ENCODE measurements at places on chromosomes 5 and 9.

DNA sequence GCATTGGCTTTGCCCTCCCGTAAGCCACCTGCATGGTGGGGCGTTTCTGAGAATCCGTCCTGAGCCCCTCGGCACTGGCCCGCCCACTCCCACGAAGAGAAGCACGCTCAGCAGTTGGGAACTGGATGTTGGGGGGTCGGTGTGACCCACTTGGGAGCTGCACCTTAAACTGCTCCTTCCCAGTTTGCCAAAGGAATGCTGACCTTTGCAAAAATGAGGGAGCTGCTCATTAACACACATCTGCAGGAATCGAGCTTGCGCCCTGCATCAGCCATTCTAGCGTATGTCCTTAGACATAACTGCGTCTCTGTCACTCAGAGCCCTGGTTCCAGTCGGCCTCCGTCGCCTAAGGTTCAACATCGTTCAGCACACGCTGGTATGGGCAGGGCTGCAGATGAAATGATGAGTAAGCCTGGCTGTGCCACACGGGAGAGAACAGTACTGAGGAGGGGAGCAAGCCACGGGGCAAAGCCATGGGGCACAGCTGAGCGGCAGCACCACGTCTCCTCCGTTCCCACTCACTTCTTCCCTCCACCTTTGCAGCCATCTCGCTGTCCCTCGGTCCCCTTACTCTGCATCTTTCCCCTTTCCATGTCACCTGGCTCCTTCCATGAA is 28.8 kb upstream of the NCS1 start:
- no peak for DNase-seq

- DNase-seq, result no peak
Measured at GRCh38 chr5:76305269-76305668, 97.8 kb upstream of the IQGAP2 start.

DNA sequence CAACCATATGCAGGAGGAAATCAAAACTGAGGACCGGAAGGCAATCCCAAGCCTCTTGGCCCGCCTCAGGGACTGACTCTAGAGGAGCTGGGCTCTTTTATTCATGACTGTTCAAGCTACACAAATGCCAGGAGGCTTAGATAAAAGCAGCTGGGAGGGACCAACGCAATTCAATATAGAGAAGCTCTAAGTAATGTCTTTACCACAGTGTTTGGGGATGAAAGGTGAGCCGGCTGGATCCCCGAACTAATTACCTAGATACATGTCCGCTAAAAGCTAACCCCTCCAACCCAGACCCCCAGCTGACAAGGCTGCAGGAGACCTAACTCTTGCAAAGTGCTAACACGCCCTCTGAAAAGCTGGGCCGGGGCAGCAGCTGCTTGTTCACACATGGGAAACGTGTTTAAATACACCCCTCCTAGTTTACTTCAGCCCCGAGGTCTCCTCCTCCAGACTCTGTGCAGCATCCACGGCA is 67.5 kb downstream of the TLE1 start:
- DNase-seq, result no peak

- peak; percentile 31 for DNase-seq
Measured at GRCh38 chr5:135185481-135186065, 151.5 kb upstream of the PITX1 start.

DNA sequence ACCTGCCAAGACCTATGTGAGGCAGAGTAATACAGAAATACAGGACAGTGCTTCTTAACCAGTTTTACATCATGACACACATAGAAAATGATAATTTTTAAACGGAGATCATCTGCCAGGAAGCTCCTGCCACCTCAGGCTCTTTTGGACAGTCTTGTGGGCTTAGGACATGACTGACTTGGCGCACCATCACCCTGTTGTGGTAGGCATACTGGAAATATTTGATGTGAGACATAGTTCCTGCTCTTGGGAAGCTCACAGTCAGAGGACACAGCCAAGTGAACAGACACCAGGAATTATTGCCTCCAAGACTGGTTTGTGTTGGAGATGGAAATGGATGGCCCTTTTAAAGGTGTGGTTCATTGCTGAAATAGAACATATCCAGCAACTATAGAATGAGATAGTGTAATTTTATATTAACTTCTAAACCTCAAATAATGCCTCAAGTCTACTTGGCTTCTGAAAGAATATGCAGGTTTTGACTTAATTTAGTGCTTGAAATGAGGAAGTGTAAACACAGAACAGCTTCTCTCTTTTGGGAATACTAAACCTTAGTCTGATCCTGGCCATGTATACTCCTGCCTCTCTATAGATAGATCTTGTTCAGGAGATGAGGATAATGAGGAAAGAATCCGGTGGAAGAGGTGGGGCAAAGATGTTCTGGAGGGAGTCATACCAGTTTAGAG is 19.7 kb downstream of the CPEB4 start:
- no peak for DNase-seq

- no peak for DNase-seq
Measured at GRCh38 chr5:116553366-116553765, 21.3 kb downstream of the SEMA6A start.

DNA sequence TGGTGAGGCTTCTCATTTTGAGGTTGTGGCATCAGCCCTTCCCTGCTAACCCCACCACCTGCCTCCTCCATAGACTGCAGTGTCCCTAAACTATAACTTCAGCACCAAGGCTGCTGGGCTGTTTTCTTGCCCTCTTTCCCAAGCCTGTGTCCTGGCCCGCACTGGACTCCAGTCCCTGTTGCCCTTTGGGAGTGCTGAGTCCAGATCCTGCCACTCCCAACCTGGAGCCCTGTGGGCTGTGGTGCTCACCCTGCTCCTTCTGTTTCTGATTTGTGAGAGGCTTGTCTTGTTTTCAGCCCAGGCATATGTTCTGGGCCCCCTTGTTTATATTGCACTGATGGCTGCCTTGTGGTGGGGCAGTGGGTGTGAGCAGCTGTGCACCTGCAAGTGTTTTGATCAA is 39.7 kb upstream of the RNU6ATAC start:
- DNase-seq, result no peak

DNA sequence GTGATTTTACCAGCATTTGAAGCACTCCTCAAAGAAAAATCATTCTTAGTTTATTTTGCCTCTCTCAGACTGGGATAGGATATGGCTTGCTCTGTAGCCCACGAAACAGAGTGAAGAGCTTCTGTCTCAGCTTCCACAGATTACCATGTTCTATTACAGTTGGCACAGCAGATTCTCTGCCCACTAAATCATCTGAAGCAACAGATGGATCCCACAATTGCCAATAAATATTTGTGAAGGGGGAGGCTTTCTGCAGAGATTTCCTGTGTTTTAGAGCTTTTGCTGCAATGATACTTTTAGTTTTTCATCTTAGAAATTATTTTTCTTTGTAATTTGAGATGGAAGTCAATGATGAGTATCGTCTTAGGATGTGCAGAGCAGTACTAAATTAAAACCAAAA is 12.3 kb upstream of the MAP3K1 start:
- no peak for DNase-seq

- DNase-seq, result peak; percentile 50
Measured at GRCh38 chr9:136552117-136552703, 6.4 kb upstream of the NOTCH1 start.

GRCh38 chr9:130030651-130031127 is 12.3 kb downstream of the FNBP1 start:
- DNase-seq, result no peak

- no peak for DNase-seq
Measured at GRCh38 chr9:89664896-89665329, 60.1 kb downstream of the GADD45G start.

DNA sequence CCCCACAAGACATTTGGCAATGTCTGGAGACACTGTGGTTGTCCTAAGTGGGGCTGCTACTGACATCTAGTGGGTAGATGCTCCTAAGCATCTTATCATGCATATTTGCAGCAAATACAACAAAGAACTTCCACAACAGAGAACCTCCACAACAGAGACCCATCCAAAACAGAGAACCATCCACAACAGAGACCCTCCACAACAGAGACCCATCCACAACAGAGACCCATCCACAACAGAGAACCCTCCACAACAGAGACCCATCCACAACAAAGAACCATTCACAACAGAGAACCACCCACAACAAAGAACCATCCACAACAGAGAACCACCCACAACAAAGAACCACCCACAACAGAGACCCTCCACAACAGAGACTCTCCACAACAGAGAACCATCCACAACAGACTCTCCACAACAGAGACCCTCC is 32.8 kb downstream of the ARPC5L start:
- DNase-seq, result peak; percentile 39

DNA sequence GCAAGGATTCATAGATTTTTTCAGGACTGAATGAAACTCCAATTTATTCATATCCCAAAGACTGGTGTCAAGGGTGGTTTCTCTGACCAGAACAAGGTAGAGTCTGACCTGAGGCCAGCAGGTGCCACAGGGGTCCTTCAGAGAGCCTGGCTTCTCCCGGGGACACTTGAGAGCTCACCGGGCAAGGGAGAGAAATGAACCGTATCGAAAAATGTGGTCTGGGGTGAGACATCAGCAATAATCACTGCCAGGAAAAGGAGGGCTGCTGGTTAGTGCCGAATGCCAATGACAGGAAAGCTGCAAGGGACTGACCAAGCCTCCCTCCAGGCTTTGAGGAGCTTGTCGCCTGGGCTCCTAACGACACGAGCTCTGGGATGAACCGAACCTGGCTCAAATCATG is 142.7 kb downstream of the TTLL11 start:
- no peak for DNase-seq

GRCh38 chr5:140302786-140303639 is at the start of gene PFDN1:
PFDN1 (minus strand) TSS chr5:140303101; CDS start chr5:140303073, 28 bp downstream.
- peak; percentile 95 for DNase-seq

- no peak for DNase-seq
Measured at GRCh38 chr9:112179816-112180215, 4.7 kb upstream of the SUSD1 start.

DNA sequence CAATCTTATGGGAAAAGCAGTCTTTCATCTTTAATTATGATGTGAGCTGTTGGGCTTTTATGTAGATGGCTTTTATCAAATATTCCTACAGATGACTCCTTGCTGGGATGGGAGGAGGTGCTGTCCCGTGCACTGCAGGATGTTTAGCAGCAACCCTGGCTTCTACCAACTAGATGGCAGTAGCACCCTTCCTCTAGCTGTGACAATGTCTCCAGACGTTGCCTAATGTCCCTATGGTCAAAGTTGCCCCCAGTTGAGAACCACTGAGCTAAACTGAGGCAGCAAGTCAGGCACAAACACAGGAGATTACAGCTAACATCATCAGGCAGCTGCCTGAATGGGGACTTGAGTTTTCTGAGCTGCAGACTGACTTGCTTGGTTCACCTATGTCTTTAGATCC is 401.9 kb upstream of the PDE4D start:
- peak; percentile 55 for DNase-seq

DNA sequence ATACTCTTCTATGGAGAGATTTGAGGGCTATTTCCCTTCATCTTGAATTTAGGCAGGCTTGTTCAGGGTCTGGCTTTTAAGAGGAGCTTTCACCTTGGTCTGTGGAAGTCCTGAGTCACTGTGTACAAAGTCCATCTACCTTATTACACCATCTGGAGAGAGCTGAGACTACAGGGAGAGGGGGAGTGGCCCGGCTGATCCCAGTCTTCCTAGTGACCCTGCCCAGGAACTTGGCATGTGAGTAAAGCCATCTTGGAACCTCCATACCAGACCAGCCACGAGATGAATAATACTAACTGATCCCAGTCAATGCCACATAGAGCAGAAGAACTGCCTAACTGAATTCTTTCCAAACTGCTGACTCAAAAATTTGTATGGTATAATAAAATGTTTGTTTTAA is 8.4 kb upstream of the IL6ST start:
- peak; percentile 72 for DNase-seq

GRCh38 chr5:174645677-174646076 is 78.7 kb upstream of the MSX2 start:
- no peak for DNase-seq

GRCh38 chr5:170225326-170226128 is 7.3 kb upstream of the C5orf58 start:
- peak; percentile 45 for DNase-seq

DNA sequence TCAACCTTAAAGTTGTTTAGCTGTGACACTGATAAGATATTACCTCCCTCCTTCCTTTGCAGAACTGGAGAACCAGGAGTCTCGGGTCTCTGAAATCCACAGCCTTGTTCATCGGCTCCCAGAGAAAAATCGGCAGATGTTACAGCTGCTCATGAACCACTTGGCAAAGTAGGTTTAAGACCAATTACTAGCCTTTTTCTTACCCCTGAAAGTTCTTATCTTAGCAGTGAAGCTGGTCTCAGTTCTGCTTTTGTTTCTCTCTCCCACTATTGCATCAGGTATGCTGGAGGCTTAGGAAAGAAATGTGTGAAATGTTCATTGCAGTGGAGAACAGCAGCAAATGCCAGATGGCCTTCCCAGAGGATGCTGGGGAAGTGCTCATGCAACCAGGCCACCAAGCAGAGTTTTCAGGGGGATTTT is 287.4 kb downstream of the ARHGAP26 start:
- DNase-seq, result no peak

DNA sequence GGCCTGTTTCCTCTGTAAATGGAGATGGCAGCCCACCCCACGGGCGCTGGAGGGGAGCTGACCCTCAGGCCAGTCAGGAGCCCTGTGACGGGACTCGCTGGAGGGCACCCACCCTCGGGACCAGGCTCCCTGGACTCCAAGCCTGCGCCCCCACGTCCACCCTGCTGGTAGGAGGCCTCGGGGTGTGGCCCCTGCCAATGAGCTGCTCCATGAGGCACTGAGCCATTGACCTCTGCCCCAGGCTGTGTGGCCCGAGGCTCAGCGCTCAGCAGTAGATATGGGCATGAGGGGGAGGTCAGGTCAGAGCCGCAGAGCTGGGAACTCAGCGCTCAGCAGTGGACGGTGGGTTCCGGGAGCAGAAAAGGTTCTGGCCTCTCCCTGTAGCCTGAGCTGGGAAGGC is 52.3 kb upstream of the EGFL7 start:
- no peak for DNase-seq

GRCh38 chr5:146877783-146878475 is 628 bp downstream of the PPP2R2B start:
- no peak for DNase-seq

DNA sequence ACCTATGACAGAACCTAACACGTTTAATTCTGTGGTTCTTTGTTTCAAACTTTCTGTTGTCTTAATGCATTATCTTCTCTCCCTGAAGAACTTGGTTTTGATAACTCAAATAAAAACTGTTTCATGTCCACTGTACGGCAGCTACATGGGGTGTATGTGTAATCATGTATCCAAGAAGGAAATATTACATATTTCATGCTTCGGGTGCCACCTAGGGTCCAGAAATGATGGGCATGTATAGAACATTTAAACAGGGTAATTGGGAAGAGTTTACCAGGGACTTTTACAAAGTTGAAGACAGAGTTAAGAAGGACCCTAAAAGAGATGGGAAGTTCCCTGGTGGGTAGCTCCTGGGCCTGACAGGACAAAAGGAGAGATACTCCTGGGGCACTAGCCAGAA is 291.3 kb downstream of the FBXL7 start:
- no peak for DNase-seq

DNA sequence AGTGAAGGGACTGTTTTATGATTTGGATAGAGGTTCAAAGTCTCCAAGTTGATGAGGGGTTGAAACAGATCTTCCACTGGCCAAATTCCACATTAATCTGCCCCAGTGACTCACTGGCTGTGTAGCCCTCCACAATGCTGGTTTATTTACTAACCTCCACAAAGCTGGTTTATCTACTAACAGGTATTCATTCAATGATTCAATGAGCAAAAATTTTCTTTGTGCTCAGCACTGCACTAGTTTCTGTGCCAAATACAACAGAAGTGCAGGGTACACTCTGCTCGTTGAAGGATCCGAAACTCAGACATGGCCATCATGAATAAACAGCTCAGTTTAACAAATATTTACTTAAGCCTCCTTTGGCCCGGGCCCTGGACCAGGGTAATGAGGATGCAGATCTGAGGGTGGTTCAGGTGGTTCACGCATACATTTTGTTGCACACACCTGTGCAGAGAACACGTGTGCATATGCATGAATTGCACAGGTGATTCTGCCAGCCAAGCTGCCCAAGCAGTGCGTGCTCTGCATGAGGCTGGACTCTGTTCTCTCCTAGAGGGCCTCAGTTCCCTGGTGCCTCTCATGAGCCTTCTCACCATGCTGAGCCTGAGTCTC is 71.0 kb downstream of the SH3PXD2B start:
- peak; percentile 10 for DNase-seq

Data from HCEC 1CT (cell line).